ENCODE measurements at places on chromosomes 5 and 9.

DNA sequence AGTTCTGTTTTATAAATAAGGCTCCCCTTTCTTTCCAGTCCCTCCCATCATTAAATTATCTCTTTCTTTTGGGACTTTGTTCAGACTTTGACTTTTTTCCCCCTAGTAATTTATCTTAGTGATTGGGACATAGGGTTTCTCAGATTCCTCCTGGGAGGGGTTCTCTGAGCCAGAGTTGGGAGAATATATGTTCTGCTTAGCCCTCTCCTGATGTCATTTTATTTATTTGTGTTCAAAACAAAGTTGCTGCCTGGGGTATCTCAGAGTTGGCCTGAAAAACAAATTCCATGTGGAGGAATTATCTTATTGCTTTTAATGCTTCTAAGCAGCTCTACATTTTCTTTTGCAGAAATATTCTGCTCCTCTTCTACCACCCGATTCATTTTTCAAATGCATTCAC, 211.0 kb downstream of the PCSK5 start:
- no peak for DNase-seq

DNA sequence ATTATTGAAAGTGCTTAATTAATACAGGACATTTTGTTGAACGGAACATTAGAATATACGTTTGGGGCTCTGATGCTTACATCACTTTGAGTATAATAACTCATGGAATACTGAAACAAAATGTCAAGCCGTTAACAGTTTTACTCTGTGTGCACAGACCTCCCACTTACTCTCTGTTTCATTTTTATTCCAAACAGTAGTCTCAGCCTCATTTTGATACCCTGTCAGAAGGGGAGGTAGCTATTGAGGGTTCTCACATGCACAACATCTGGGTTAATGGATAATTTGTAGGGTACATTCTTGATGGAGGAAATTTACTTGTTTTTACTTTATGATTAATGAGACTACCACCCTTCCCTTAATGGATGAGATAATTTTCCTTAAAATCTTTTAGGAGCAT, 59.0 kb downstream of the SCAMP1 start:
- no peak for DNase-seq

- DNase-seq: no peak
Observed at GRCh38 chr9:133353548-133353947, 2.7 kb downstream of the SURF1 start.

- no peak for DNase-seq
Observed at GRCh38 chr9:31389075-31389474, 995.4 kb upstream of the ACO1 start.

DNA sequence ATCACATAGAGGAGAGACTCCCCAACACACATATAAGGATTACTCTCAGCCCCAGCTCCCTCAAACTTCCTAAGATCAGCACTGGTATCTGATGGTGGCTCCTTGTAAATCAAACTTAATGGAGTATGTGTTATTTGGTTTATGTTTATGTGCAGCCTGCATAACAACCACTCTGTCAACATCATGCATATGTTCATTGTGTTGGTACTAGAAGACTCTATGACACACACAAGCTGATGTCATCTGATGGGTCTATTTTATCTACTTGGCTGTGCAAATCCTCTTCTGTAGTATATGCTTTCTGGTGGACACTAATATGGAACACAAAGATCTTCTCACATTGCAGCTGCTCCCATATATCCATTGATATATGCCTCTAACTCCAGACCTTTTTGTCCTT, 134.0 kb upstream of the FAM174A start:
- no peak for DNase-seq

DNA sequence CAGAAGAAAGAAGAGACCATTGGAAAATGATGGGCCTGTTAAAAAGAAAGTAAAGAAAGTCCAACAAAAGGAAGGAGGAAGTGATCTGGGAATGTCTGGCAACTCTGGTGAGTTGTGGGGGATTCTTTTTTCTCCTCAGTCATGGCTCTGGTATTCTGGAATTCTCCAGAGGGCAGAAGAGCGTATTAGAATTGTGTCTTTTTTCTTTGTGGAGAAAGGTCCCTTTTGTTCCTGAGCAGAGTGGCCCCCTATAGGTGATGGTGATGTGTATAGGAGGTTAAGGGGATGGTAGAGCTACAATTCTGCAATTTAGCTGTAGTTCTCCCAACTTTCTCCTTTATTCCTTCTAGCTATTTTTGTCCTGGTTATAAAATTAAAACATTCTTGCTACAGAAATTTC, 1.6 kb upstream of the DHFR start:
- DNase-seq: no peak

DNA sequence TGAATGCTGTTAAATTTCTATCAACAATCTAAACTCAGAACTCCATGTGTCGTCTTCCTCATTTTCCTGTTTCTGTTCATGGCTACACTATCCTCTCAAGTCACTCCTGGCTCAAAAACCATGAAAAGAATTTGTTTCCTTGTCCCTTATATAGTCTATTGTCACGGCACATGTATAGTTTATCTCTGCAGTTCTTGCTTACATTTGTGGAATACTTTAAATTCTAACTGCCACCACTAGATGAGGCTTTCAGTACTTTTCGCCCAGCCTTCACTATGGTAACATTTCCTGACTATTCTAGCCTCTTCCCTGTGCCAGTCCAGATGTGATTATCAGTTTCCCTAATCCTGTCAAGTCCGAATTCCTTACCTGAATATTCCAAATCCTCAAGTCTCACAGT, 34.6 kb downstream of the PKD2L2 start:
- DNase-seq: no peak

- DNase-seq: no peak
Observed at GRCh38 chr5:34691326-34691725, 35.2 kb downstream of the RAI14 start.

DNA sequence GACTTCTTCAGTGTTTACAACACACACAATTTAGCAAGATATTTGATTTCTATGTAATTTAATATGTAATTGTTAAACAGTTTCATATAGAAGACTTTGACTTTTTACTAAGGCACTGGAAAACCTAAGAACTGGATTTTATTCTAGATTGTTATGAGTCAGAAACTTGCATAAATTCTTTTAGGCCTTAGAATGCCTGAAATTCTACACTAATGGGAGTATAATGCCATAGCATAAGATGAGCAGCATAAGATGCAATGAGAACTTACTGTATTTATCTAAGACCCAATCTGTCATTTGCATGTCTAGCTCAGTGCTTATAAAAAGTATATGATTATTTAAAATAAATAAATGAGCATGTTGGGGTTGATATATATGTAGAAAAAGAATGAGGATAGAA, 285.2 kb downstream of the CDH12 start:
- no peak for DNase-seq

- no peak for DNase-seq
Observed at GRCh38 chr5:29649321-29649720, 1544.2 kb upstream of the CDH6 start.

GRCh38 chr5:67123819-67124218, 72.8 kb downstream of the CD180 start:
- peak; percentile 34 for DNase-seq

GRCh38 chr9:115213818-115214334, 95.9 kb upstream of the TNC start:
- no peak for DNase-seq

- DNase-seq: no peak
Observed at GRCh38 chr9:96031366-96031824, 155.9 kb downstream of the ERCC6L2 start.

DNA sequence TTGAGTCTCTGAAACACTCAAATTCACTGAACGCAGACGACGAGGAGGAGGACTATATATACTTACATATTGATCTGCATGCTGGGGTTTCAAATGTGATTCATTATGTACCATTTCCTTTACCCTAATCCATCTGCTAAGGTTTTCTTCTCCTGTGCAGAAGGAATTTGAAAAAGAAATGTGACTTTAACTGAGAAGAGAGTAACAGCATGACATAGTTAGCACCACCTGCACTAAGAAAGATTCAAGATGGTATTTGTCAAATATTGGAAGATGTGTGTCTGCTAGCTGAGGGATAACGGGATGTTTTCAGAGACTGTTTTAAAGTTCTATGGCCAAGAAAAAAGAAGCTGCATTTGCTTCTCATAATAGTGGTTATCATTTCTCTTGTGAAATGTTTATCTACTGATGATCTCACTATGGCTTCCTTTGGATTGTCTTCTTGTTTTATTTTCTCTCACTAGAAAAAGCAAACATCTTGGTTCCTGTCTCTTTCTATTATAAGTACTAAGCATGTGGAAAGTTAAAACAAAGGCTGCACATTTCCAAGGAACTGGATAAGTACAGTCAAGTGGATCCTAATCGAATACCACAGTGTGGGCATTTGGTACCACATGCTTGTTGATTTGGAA, 89.8 kb upstream of the TLE4 start:
- no peak for DNase-seq

DNA sequence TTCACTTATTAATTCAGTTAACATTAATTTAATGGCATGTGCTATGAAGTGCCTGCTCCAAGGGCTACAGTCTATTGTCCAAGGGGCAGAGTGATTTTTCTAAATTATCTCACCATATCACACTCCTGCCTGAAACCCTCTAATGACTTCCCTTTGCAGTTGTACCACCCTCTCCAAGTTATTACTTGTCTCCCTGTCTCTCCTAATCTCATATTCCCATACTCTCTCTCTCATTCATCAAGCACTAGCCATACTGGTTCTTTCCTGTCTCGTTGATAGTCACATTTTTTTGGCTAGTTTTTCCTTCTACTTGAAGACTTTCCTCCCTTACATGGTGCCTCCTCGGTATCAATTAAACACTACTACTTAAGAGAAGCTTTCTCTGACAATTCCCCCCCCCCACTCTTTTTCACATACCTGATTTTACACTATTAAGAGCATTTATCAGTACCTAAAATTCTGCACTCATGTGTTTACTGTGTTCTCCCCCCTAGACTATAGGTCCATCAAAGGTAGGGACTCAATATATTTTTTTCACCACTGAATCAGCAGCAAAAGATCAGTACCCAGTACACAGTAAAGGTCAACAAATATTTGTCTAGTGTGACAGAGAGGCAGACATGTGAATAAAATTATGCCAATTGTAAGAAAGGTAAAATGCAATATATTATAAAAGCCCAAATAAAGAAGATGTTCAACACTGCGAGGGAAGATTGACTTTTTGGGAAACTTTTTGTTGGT, 19.0 kb downstream of the RICTOR start:
- DNase-seq: no peak

GRCh38 chr9:126613651-126614050, at the start of gene LMX1B:
TSS of gene LMX1B (plus strand) at chr9:126613928. CDS start at chr9:126614450, 522 bp downstream.
- DNase-seq: no peak

DNA sequence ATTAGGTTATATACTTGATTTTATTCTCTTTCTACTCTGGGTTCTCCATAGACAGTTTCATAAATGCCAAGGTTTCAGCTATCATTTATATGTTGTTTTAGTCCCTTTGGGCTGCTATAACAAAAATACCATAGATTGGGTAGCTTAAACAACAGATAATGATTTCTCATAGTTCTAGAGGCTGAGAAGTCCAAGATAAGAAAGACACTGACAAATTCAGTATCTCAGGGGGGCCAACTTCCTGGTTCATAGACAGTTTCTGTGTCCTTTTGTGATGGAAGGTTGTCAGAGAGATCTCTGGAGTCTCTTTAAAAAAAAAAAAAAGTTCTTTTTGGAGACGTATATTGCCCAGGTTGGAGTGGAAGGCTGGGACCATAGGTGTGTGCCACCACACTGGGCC, 113.3 kb downstream of the SCAMP1 start:
- DNase-seq: no peak

- no peak for DNase-seq
Observed at GRCh38 chr5:73352243-73352642, 96.3 kb downstream of the FOXD1 start.

- no peak for DNase-seq
Observed at GRCh38 chr9:114236391-114237138, 81.2 kb downstream of the COL27A1 start.

- DNase-seq: no peak
Observed at GRCh38 chr5:59097116-59097515, 514.2 kb downstream of the RAB3C start.

- DNase-seq: no peak
Observed at GRCh38 chr9:27654629-27655285, 81.5 kb upstream of the C9orf72 start.

DNA sequence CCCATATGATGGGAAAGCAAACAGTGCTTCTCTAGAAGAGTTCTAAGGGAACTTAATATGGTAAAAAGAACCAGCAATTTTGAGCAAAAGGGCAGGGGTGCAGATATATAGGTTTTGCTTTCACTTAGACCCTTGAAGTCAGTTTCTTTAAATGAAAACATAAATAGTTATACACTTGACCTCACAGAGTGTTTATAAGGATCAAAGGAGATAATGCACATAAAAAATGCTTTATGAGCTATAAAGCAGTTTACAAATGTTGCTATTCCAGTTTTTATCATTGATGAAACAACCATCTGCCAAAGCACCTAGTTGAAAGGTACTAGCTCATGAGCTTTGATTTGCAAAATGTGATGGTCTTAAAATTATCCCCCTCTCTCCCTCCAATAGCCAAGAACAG, 45.7 kb downstream of the ITGA2 start:
- no peak for DNase-seq

GRCh38 chr5:113526421-113526820, 12.9 kb downstream of the YTHDC2 start:
- DNase-seq: no peak

- DNase-seq: no peak
Observed at GRCh38 chr9:134930398-134930797, 12.7 kb upstream of the FCN1 start.

GRCh38 chr5:133749331-133749985, 137.1 kb upstream of the FSTL4 start:
- DNase-seq: no peak

DNA sequence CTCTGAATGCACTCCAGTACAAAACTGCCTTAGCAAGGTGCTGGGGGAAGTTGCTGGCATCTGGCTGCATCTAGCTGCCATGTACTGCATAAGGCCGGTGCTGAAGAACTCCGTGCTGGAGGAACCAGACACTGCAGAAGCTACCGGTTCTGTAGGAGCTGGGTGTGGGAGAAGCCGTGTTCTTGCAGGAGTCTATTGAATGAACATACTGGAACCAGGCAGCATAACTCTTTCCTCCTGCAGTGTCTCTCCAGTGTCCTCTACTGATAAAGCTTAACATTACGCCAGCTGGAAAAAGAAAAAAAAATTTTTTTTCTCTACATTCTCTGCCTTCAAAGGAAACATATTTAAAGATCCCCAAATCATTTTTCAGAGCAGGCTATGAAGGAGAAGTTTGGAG, 38.5 kb downstream of the VPS13A start:
- DNase-seq: no peak

DNA sequence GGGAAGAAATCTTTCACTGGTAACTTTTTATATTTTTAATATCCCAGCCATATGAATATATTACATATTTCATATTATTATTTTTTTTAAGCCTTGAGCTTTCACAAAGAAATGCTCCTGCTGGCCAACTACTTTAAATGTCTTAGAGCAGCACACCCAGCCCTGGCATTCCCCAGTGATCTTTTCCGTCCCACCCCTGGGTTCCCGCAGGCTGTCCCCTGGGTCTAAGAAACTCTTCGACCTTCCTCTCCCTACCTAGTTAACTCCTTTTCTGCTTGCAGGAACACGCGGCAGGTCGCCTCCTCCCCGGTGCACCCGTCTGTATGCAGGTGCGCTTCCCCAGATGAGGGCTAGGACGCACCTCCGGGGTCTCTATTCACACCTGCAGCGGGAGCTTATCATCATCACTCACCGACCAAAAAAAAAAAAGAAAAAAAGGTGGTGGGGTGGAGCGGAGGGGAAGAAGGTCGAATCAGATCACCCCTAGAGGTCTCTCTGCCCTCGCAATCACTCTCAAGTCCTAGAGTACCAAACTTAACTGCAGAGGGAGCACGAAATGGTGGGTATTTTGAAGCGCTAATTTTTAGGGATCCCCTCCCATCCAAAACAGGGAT, 696 bp downstream of the ZFP62 start:
- no peak for DNase-seq

- no peak for DNase-seq
Observed at GRCh38 chr9:107228496-107229039, 54.5 kb upstream of the RAD23B start.
